Inflammatory macrophage treated with lipopolysaccharide for 4 hours (primary cell): ENCODE measurements at places on chromosomes 7 and 10.

DNA sequence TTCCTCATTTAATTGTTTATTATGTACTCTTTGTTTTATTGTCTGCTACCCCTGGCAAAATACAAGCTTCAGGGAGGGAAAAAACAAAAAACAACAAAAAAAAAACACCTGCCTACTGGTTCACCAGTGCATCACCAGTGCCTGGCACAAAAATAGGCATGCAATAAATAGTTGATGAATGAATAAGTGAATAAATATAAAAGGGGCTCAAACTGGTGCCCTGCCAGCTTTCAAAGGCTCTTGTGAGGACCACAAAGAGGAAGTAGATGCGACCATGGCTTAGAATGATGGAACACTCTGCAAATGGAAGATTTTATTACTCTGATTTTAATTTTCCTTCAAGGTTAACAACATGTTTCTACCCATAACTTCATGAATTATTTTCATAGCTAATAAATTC is 213.0 kb upstream of the INHBA start:
- DNase-seq = no peak

GRCh38 chr7:7266257-7266881 is 84.0 kb downstream of the C1GALT1 start:
- DNase-seq = no peak

DNA sequence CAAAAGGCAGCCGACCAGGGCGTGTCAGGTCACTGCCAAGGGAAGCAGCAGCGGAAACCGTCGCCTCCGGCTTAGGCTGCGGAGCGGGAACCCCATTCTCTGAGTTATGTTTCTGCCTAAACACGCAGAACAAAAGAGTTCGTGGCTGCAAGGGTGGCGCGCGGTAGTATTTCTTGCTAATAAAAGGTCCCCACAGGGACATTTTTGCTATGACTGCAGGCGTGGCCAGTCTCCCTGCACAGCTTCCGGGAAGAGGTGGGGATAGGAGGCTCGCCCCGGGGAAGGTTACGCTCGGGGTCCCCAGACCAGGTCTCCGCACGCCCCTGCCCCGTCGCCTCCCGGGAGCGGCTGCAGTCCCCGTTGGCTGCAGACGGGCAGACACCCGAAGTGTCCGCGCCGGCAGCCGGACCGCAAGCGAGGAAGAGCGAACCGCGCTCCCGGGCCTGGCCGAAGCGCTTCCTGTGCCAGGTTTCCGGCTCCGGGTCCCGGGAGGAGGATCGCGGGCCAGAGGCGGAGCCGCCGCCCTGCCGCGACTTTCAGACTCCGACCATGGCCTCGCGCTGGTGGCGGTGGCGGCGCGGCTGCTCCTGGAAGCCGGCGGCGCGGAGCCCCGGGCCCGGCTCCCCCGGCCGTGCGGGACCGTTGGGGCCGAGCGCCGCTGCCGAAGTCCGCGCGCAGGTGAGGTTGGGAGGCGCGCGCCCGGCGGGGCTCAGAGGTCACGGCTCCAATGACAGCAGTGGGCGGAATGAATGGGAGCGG is at the start of gene PDSS1:
TSS of gene PDSS1 (plus strand) at position 539 of the 759 bp plus-strand sequence. CDS start at position 550, 11 bp downstream.
- DNase-seq = peak; percentile 94

DNA sequence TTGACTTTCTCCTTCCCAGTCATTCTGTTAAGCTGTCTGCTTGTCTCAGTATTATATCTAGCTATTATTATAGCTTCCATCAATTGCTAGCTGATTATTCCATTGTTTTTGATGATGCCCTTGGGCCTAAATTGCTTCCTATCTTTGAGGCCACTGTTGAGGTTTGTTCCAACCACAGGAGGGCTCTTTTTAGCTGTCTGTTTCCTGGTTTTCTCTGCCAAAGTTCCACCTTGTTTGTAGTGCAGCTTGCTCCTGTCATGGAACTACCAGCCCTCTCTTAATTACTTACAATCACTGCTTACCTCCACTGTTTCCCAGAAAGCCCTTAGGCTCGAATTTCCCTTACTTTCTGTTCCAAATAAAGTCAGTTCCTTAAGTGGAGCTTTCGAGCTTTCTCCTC is 118.7 kb upstream of the SEC61G start:
- DNase-seq = no peak

DNA sequence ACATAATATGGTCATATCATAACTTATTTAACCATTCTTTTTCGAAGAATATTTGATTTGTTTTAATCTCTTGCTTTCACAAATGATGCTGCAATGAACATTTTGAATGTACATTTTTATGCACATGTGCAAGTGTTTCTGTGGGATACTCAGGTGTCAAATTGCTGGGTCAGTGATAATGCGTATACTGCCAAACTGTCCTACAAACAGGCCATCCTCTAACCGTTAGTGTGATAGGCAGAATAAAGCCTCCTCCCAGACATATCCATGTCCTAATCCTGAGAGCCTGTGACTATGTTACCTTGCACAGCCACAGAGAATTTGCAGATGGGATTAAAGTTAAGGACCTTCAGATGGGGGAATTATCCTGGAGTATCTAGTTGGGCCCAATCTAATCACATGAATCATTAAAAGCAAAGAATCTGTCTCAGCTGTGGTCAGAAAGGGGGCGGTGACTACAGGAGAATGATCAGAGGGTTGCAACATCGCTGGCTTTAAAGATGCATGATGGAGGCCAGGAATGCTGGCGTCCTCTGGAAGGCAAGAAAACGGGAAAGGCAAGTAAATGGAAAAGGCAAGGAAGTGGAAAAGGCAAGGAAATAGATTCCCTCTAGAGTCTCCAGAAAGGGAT is 46.7 kb downstream of the FZD1 start:
- DNase-seq = no peak
